Jurkat, Clone E6-1 (cell line): ENCODE measurements at places on chromosomes 12 and 14.

GRCh38 chr12:52896190-52897100 lies 8.4 kb downstream of the KRT8 start:
- DNase-seq = no peak

GRCh38 chr14:26008290-26008689 lies 589.5 kb downstream of the NOVA1 start:
- peak; percentile 45 for DNase-seq

DNA sequence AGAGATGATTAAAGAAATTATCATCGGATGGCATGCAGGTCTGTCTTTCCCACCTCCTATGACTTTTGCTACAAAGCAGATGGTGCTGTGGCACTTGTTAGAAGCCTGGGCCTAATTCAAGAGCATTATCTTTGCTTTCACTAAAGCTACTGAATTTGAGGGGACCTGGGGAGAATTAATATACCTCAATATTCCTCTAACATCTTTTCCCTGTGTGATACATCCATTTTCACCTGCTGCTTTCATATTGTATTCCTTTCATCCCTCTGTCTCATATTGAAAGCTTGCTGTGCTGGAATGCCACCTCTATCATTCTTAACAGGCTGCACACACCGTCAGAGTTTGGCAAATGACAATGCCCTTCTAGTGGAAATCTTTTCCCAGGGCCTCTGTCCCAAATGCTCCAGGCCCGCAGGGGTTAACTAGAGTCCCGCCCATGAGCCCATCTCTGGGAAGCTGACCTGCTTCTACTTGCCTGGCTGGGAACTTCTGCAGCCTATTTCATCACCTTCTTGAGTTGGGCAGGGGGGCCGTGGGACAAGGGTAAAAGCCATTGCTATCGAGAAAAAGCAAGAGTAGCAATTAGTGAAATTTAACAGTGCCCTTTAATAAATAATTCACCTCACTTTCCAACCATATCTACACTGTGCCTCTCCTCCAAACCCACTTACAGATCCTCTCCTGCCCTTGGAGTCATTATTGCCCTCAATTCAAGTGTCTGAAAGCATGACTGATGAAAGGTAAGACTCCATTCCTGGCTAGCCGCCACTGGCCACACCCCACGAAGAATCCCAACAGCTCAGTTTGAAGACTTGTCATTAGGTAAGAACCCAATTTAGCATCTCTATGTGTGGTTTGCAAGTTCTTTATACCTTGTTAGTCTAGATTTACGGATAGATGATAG lies 126.7 kb upstream of the BTG1 start:
- no peak for DNase-seq

DNA sequence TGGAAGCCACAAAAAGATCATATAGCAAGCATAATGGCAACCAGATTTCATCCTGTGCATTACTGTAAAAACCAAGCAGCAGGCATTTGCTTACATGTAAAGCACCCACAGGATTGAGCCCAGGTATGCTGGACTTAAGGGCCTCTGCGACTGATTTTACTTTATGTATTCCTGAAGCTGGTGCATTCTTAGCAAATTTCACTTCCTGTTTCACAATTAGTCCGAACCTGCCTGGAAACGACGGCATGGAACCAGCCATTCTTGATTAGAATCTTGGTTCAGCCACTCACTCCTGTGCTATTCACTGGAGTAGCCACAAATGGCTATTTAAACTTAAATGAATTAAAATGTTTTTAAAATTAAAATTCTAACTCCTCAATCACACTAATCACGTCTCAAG lies 239.2 kb downstream of the NUAK1 start:
- DNase-seq = no peak

DNA sequence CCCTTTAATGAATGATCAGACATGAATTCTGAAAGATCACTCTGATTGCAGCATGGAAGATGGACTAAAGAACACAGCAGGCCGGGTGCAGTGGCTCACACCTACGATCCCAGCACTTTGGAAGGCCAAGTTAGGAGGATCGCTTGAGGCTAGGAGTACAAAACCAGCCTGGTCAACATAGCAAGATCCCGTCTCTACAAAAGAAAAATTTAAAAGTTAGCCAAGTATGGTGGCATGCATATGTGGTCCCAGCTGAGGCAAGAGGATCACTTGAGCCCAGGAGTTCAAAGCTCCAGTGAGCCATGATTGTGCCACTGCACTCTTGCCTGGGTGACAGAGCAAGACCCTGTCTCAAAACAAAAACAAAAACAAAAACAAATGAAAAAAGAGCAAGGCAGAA lies 35.1 kb downstream of the SENP1 start:
- no peak for DNase-seq

GRCh38 chr12:69284131-69284530 lies 44.8 kb downstream of the CPSF6 start:
- DNase-seq = no peak

DNA sequence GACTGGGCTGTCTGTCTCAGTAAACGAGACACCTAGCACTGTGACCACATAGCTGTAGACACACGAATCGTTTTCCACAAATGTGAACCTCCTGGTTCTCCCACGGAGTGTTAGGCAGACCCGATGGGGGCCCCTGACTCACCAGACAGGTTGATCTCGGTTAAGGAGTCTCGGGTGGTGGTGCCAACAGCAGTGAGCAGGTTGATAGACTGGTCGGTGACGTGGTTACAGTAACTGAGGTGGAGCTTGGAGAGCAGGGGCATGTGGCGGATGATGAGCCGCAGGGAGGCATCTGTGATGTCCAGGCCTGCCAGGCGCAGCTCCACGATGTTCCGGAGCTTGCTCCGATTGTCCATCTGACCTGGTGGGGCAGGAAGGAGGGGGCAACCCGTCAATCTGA lies 39.8 kb downstream of the RNF34 start:
- DNase-seq = no peak

- DNase-seq = peak; percentile 58
Measured at GRCh38 chr12:124477107-124477915, 90.1 kb downstream of the NCOR2 start.

DNA sequence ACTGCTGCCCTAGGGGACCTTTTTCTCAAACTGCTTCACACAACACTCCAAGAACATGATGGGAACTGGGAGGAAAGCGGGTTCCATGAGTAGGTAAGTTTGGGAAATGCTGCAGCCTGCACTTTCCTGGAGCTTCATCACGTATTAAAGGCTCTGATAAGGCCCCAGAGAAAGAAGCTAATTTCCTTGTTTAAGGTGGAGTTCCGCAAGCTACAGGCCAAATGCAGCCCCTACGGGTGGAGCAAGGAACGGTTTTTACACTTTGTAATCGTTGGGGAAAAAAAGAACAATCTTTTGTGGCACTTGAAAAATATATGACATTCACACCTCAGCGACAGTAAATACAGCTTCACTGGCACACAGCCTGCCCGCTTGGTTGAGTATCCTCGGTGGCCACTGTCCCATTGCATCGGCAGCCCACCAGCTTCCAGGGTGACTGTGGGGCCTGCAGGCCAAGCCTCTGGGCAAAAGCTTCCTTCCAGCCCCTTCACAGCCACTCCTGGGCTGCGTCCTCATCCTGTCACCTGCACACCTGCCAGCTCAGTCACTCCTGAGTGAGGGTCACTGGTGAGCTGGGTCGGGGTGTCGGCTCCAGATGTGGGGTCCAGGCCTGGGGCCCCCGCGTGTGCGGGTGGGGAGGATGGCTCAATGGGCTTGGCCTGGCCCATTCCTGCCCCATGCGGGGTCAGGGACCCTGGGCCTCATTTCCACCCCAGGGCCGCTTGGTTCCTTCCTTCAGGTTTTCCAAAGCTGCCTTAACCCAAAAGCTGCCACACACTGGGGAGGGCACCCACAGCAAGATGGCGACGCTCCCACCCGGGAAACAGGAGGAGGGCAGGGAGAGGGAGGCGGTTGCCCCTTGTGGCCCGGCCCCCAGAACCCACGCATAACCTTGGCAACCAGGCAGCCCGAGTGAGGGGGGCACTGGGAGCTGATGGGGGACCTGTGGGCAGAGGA lies 2.4 kb downstream of the AMN start:
- no peak for DNase-seq

DNA sequence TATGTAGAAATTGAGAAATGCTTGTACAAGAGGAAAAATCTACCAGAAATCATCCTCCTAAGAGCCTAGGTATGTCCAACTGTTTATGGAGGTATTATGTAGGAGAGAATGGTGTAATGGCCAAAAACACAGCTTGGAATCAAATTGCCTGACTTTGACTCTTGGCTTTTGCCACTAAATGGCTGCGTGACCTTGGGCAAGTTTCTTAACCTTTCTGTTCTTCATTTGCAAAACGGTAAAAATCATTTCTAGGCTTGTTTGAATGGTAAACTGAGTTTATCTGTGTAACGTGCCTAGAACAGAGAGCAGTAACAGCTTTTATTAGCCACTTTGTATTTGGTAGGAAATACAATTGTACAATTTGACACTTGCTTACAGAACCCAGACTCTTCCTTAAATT lies 4.9 kb upstream of the GRIP1 start:
- DNase-seq = no peak

- no peak for DNase-seq
Measured at GRCh38 chr12:122387887-122388286, 34.6 kb downstream of the CLIP1 start.

DNA sequence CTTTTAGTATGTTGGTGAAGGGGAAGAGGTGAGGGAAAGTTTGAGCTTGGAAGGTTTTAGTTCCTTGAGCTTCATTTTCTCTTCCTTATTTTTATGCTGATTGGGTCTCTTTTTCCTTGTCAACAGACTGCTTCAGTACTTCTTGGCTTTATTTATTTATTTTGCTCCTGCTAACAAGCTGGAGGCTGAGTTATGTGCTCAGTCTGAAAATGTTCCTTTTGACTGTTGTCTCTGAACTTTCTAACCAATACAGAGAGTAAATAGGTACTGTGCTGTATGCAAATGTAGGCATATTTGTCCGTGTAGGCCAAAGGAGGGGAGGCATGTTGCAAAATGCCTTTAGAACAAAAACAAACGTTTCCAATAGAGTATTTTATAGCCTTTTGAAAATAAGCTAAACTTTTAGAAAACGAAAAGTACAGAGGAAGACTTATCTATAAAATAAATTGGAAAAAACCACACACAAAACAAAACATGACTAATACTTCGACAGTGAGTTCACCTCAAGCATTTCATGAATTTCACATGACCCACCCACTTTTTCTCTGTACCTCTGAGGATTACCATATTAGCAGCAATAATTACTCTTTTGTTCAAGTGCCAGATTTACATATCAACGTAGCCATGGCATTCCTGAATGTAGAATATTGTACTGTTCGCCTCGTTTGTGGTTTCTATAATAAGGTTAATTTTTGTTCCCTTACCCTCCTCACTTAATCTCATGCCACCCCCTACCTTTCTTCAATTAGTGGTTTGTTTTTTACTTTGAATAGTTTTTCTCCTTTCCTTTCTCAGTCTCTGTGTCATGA lies 4.7 kb upstream of the CREBL2 start:
- no peak for DNase-seq

- DNase-seq = no peak
Measured at GRCh38 chr12:96514328-96514727, 25.0 kb downstream of the CFAP54 start.

- DNase-seq = no peak
Measured at GRCh38 chr12:69610126-69610525, 581 bp downstream of the LRRC10 start.

- DNase-seq = no peak
Measured at GRCh38 chr14:76101391-76102379, 50.0 kb upstream of the GPATCH2L start.

- no peak for DNase-seq
Measured at GRCh38 chr12:2835691-2836403, 1.0 kb upstream of the NRIP2 start.

GRCh38 chr12:4663971-4664505 lies 15.1 kb downstream of the NDUFA9 start:
- no peak for DNase-seq

- DNase-seq = no peak
Measured at GRCh38 chr12:11497995-11498394, 102.6 kb upstream of the PRB2 start.

DNA sequence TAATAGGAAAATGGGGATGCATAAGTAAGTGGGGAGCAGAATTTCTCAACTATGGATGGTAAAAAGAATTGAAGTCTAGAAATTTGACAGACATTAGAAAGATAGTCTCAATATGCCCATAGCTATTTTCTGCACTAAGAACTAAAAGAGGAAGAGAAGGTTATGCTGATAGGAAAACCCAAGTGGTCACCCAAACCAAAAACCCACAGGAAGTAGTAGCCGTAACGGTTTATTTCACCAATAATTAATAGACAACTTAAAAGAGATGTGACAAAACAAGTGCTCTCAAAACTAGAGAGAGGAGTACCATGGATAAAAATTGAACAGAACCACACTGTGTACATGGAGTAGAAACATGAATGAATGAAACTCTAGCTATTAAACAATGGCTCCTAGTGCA lies 295.4 kb downstream of the FSCB start:
- no peak for DNase-seq

DNA sequence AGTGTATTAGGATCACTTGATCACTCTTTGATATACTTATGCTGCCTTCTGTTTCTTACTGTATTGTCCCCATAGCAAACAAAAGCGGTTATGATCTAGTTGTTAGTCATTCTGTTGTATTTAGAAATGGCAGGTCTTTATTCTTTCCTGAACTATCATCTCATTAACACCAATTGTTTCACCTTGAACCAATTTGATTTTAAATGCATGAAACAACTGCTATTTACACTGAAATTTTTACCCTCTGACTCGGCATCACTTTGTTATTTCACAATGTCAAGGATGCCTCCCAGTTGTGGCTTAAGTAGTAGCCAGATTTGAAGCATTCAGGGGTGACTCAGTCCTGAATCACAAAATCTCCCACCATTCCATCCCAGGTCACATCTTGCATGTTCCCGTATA lies 303.5 kb downstream of the EGLN3 start:
- DNase-seq = no peak

DNA sequence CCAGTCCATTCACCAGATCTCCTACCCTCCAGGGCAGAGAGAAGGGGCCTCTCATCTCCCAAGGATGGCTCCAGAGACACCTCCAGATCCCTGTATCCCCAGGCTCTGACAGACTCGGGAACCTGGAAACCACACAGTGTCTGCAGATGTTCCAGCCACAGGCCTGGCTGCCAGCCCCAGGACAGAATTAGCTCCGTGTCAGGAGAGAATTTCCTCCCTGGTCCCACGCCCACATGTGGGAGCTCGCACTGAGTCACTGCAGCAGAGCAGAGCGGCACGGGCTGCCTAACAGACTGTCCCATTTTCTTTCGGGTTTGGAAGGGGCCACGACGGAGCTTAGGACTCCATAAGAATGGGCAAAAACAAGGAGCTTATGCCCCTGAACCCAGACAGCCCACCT lies 33.6 kb downstream of the CMKLR1 start:
- no peak for DNase-seq

DNA sequence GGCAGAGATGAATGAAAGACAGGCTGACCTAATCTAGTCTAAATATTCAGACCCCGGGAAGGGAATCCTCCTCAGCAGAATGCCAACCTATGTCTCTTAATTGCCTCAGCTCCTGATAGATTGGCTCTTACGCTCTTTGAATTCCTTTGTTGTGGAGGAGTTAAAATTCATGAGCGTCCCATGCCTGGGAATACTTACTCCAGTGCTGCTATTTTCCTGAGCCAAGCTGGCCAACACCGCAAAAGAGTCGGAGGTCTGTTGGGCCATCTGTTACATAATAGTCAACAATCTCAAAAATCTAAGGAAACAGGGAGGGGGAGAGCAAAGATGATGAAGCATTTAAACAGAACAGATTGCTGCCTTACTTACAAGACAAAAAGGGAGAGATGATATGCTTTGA lies 182.8 kb downstream of the ASCL1 start:
- no peak for DNase-seq
